Muscle of leg (tissue), 16 donors: ENCODE measurements at places on chromosomes 12 and 14. TPM values are rescaled to one million over a fixed set of nuclear protein-coding genes. Genes with fewer than 3 reads are reported as not detected.

Gene BEGAIN
- 2.0 TPM for total RNA-seq

DNA sequence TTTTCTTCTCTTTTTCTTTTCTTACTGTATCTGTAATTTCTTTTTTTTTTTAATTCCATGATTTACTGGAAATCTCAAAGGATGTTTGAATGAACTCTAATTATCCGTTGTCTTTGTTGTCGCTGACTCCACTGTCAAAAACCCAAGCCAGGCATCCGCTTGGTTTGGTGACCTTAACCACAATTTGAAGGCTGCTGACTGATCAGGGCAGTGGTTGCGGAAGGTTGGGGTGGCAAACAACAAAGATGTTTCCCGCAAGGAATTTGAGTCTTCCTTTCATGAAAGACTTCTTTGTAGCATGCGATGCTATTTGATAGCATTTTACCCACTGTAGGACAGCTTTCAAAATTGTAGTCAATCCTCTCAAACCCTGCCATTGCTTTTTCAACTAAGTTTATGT lies 1013.8 kb downstream of the DIO2 start:
- no peak overlapping the region for H3K4me3 ChIP-seq
- H3K4me1 ChIP-seq: no peaks in the 10 kb centered on the region
- no peak for DNase-seq
- H3K36me3 ChIP-seq: no peaks in the 10 kb centered on the region
- H3K27ac ChIP-seq: no peak overlapping the region

Gene PRIM1
- 12.2 TPM for total RNA-seq

GRCh38 chr14:77790566-77791224 lies 9.2 kb upstream of the ADCK1 start:
- no peaks in the 10 kb centered on the region for H3K4me1 ChIP-seq
- no peaks in the 10 kb centered on the region for H3K36me3 ChIP-seq
- H3K27me3 ChIP-seq: peaks cover 2% of the 10 kb centered on the region
- DNase-seq: no peak

Gene TSPAN11
- 9.1 TPM for total RNA-seq

Gene GDF3
- not detected for total RNA-seq

Gene TCL1B
- total RNA-seq: not detected

Gene KRT2
- total RNA-seq: not detected

- H3K4me1 ChIP-seq: no peaks in the 10 kb centered on the region
- no peak overlapping the region for H3K27ac ChIP-seq
- no peaks in the 10 kb centered on the region for H3K27me3 ChIP-seq
- no peak overlapping the region for H3K4me3 ChIP-seq
Observed at GRCh38 chr14:38302966-38303365, 47.1 kb upstream of the CLEC14A start.

Gene KIF26A
- total RNA-seq: 7.4 TPM

Gene CPSF6
- 21.1 TPM for total RNA-seq

DNA sequence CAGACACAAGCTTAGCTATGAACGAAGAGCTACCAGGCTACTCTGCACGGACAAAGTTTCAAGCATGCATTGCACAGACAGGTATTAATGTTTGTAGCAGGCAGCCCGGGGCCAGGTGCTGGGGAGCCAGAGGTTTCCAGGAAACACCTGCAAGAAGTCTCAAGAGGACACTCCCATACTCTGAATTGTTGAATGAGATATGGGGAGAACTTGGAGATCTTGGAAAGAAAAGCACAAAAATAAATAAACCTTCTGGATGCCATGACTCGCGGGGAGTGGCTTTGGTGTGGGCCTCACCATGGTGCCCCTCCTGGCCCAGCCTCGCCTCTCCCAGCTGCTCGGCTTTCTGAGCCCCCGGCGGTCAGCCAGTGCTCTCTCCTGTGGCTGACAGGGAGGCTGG lies 186.8 kb downstream of the TTC7B start:
- no peaks in the 10 kb centered on the region for H3K27me3 ChIP-seq
- no peaks in the 10 kb centered on the region for H3K36me3 ChIP-seq
- DNase-seq: no peak
- peaks cover 51% of the 10 kb centered on the region for H3K4me1 ChIP-seq
- peak overlapping the region; percentile 70 for H3K27ac ChIP-seq

DNA sequence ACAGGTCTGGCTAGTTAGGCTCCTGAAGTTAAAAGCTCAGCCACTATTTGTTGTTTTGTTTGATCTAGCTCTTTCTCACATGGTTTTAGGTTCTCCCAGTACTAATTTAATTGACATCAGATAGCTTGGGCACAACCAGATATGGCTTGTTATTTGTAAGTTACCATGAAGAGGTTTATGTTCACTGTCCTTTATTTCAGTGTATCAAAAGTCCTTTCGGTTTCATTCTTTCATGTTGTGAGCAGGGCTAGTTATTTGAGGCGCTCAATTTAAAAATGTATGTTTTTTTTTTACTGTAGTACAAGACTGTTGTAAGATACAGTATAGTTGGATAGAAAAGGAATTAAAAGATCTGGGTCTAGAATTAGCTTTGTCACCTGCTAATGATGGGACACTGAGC lies 7.0 kb downstream of the GPX2 start:
- no peaks in the 10 kb centered on the region for H3K27me3 ChIP-seq
- peaks cover 12% of the 10 kb centered on the region for H3K36me3 ChIP-seq
- no peak for DNase-seq

DNA sequence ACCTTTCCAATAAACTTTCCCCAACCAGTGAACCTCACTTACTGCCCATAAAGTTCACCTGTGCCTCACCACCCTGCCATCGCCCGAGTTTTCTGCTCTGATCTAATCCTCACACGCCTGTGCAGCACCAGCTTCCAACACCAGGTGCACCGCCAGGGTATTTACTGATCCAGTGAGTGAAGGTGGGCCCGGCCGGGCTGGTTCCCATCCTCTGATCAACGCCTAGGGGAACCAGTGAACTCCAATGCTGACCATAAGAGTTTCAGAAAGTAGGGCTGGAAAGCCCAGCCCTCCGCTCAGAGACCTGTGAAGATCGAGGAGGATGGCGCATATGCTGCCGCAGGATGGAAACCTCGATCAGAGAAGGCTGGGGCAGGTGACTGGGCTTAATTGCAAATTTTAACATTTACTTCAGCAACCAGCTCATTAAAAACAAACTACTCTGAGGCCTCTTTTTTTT lies 685 bp upstream of the MYL6B start:
- H3K27ac ChIP-seq: peak overlapping the region; percentile 89
- peak; percentile 43 for DNase-seq
- peaks cover 45% of the 10 kb centered on the region for H3K4me1 ChIP-seq
- H3K36me3 ChIP-seq: peaks cover 17% of the 10 kb centered on the region

- H3K27me3 ChIP-seq: no peaks in the 10 kb centered on the region
- H3K4me3 ChIP-seq: peak within 1 kb of the TSS; percentile 95
- H3K4me1 ChIP-seq: peaks cover 7% of the 10 kb centered on the region
- no peaks in the 10 kb centered on the region for H3K36me3 ChIP-seq
- peak within 1 kb of the TSS; percentile 96 for H3K27ac ChIP-seq
- DNase-seq: peak; percentile 61
Observed at GRCh38 chr14:32201816-32202490, at the start of gene RNU6-7. RNU6-7 (plus strand) TSS chr14:32202045.

DNA sequence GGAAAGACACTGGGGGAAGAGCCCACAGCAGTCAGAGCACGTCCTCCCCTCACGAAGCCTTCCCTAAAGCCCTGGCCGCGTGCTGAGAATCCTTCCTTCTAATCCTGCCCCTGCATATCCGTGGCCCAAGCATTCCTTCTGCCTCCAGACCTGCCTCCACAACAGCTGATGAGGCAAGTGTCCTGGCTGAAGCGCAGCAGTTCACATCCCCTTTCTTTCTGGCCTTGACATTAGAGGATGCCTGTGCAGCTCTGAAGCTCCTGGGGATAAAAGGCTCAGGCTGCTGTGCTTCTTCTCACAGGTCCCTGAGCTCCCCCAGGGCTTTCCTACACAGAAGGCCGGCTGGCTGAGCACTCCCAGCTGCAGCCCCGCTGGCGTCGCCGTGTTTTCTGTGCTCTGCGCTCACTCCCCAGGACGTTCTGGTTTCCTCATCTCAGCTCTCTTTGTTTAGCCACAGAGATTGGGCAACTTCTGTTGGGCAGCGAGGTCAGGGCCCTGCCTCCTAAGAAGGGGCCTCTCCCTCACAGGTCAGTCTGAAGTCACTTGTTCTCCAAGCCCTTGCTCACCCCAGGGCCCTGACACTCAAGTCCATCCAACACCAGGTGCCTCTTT lies 45.8 kb downstream of the NINJ2 start:
- no peaks in the 10 kb centered on the region for H3K27me3 ChIP-seq
- no peaks in the 10 kb centered on the region for H3K36me3 ChIP-seq
- peak overlapping the region; percentile 29 for H3K27ac ChIP-seq
- peaks cover 20% of the 10 kb centered on the region for H3K4me1 ChIP-seq
- DNase-seq: peak; percentile 63

- H3K27ac ChIP-seq: no peak overlapping the region
- no peaks in the 10 kb centered on the region for H3K27me3 ChIP-seq
- no peak overlapping the region for H3K4me3 ChIP-seq
- no peaks in the 10 kb centered on the region for H3K4me1 ChIP-seq
Observed at GRCh38 chr12:74264692-74265091, 272.9 kb upstream of the ATXN7L3B start.

Gene MYF5
- total RNA-seq: 31.1 TPM

Gene PSMC6
- total RNA-seq: 114 TPM

DNA sequence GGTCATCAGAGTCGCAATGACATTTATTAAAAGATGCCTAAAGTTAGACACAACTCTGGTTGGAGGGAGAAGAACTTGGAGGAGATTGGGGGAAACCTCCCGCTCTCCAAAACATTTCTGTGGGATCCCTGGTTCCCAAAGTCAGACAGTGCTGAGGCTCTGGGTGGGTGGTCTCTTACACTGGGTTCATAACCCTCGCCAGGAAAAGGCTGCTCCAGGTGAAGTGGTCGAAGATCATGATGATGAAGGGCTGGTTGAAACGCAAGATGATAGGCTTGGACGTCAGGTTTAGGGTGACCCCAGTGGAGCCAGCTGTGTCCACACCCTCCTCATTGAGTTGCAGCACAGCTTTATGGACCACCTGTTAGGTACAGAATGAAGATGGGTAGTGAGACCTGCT lies 11.2 kb upstream of the SERPINA10 start:
- H3K36me3 ChIP-seq: no peaks in the 10 kb centered on the region
- peaks cover 2% of the 10 kb centered on the region for H3K27me3 ChIP-seq
- no peaks in the 10 kb centered on the region for H3K4me1 ChIP-seq
- no peak overlapping the region for H3K4me3 ChIP-seq
- DNase-seq: no peak

GRCh38 chr12:49962861-49963765 lies 1.4 kb downstream of the AQP5 start:
- no peak overlapping the region for H3K4me3 ChIP-seq
- H3K27ac ChIP-seq: no peak overlapping the region
- no peak for DNase-seq
- H3K36me3 ChIP-seq: no peaks in the 10 kb centered on the region

- peaks cover 18% of the 10 kb centered on the region for H3K4me1 ChIP-seq
- H3K36me3 ChIP-seq: no peaks in the 10 kb centered on the region
- H3K27ac ChIP-seq: peak overlapping the region; percentile 47
- no peak overlapping the region for H3K4me3 ChIP-seq
Observed at GRCh38 chr12:6791931-6792520, 2.7 kb downstream of the CD4 start.

DNA sequence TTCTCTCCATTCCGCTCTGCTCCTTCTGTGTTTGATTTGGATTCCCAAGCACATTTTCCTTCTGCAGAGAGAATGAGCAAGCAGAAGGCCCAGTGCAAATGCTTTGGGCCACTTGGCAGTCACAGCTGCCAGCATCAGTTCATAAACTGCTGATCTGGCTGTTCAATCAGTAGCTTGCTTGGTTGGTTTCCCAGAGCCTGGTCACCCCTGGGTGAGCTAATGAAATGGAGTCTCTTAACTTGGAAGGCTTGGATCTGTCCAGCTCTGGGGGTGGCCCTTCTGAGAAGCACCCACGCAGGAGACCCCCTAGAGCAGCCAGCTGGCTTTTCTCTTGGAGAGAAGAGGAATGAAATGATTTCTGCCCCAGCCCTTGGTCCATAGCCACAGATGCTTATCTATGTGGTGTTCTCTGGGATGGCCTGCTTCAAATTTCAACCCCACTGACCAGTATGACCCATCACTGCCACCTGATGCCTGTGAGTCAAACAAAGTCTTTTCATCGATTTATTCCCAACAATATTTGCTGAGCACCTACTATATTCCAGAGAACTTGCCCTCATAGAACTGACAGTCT lies 30.3 kb downstream of the FAIM2 start:
- H3K36me3 ChIP-seq: no peaks in the 10 kb centered on the region
- no peak overlapping the region for H3K27ac ChIP-seq
- H3K4me1 ChIP-seq: peaks cover 50% of the 10 kb centered on the region

Gene TAS2R9
- not detected for total RNA-seq

Gene LMNTD1
- total RNA-seq: 0.18 TPM

GRCh38 chr12:31119192-31119802 lies 45.6 kb downstream of the DDX11 start:
- H3K4me1 ChIP-seq: peaks cover 33% of the 10 kb centered on the region
- H3K4me3 ChIP-seq: peak overlapping the region; percentile 48
- DNase-seq: no peak
- H3K27me3 ChIP-seq: peaks cover 38% of the 10 kb centered on the region

Gene REP15
- 1.3 TPM for total RNA-seq

DNA sequence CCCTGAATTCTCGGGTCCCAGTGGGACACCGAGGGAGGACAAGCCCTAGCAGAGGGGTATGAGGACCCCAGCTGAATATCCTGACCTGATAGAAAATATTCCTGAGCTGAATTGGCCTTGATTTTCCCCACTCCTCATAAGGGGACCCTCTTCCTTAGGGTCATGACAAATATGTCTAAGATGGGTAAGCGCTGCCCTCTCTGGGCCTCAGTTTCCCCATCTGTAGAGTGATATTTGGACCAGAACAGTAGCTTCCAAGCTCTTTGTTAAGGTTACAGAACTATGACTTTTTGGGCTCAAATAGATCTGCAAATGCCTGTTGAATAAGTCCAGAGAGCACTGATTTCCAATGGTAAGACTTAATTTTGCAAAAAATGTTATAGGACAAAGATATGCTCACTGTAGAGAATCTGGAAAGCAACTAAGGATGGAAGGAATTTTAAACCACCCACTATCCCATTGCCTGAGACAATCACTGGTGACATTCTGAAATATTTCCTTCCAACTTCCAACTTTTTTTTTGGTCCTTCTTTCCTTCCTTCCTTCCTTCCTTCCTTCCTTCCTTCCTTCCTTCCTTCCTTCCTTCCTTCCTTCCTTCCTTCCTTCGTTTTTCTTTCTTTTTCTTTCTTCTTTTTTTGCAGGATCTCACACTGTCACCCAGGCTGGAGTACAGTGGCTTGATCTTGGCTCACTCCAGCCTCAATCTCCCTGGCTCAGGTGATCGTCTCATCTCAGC lies 32.0 kb downstream of the MYL2 start:
- no peak overlapping the region for H3K27ac ChIP-seq
- H3K36me3 ChIP-seq: no peaks in the 10 kb centered on the region
- no peak overlapping the region for H3K4me3 ChIP-seq
- peaks cover 2% of the 10 kb centered on the region for H3K4me1 ChIP-seq
